SK-N-SH (cell line): ENCODE measurements at places on chromosomes 3 and 15.

- no peak for DNase-seq
These were observed 94.5 kb downstream of the P3H2 start for GRCh38 chr3:190026154-190026553.

DNA sequence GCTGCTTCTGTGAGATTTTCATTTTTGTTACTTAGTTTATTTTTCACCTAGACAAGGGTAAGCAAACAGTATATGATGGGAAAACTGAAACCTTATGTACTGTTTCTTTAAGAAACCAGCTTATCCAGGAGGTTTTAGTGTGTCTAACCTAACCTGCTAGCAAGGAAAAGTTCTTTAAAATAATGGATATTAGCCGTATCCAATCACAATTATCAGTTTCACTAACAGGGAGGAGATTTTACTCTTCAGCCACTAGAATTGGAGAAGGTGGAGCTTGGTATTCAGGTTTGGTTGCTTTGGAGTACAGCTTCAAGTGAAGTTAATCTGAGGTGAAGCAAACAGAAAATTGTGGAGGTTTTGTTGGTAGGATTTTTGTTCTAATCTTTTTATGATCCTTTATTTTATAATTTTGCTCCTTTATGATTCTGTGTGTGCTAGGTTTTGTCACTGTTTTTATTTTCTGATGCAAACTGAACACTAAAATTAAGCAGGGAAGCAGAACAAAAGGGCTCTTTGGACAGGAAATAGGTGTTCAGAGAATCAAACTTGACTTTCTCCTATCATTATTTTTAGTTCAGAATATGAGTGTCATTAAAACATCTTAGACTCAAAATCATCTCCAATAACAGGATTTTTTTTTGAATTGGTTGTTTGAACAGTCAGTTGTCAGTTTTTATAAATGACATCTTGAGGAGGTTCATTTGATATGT, 13.0 kb downstream of the ZFAND6 start:
- peak; percentile 73 for DNase-seq

DNA sequence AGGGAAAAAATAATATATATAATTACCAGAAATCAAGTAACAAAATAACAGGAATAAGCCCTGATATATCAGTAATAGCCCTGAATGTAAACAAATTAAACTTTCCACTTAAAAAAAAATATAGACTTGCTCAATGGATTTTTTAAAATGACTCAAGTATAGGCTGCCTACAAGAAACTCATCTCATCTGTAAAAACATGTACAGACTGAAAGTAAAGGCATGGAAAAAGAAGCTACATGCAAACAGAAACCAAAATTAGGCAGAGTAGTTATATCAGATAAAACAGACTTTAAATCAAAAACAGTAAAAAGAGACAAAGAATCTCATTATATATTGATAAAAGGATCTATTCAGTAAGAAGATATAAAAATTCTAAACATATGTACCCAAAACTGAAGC, 82.4 kb upstream of the STT3B start:
- DNase-seq, result no peak

DNA sequence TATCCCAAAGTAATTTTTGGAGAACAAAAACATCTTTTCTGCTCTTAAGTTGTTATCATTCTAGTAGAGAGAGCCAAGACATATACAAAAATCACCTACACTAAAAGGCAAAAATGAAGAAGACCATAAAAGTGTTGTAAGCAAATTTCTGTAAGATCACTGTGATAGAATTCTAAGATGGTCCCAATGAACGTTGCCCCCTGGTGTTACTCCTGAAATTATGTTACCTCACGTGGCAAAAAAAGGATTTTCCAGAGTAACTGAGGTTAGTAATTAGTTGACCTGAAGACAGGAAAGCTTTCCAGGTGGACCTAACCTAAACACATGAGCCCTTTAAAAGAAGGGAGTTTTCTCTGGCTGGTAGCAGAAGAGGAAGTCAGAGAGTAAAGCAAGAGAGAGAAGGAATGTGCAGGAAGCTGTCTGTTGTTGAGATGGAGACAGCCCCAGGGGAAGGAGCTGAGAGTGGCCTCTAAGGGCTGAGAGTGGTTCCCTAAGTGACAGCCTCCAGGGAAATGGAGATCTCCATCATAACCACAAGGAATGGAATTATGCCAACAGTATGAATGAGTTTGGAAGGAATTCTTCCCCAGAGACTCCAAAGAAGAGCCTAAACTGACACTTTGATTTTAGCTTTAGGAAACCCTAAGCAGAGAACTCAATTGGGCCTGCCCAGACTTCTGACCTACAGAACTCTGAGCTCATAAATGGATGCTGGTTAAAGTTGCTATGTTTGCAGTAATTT, 205.9 kb downstream of the CD47 start:
- no peak for DNase-seq

- DNase-seq, result no peak
These were observed 51.6 kb downstream of the ZBTB38 start for GRCh38 chr3:141419946-141420345.

DNA sequence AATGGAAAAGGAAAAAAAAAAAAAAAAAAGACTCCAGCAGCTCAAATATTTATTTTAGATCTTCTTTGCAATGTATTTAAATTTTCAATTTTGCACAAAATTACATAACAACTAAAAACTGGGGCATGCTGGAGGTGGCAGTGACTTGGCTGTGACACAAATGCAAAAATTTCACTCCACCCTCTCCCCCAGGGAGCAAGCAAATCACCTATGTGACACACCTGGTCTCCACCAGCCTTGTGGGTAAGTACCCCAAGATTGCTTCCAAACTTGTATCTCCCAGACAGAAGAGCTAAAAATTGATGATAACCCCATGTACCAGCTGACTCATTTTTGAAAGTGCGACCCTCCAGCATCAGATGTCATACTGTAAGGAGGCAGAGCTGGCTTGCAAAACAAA, 32.0 kb downstream of the UBE3A start:
- no peak for DNase-seq

DNA sequence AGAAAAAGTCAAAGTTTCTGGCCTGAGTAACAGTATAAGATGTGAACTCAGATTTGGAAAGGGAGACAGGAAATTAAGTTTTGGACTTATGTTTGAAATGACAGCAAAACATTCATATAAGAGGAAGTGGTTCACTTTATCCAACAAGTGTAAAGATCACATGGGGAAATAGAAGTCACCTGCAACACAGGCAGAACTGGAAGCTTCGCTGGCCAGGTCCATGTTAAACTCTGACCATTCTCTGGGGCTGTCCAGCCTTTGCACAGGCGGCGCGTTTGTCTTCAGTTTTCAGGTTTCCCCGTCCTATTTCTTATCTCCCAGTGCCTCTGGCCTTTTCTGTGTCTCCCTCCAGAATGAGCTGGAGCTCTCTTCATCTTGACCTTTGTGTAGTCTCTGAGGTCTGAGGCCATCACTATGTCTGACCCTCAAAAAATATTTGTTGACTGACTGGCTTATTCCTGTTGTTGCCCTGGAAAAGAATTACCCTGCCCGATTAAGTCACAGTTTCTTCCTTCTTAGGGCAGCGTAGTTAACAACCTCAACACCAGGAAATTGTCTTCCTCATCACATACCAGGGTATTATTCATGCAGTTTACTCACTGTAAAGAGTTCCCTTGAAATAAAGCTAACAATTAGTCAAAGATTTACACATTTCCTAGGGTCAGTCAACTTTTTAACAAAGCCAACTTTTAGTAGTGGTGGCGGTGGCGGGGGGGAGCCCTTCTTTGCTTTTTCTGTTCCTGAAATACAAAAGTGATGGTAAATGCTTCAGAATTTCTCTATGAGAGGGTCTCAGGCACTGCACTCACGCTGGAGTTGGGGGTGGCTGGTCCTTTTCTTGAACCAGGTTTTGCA, 959 bp upstream of the RASA2 start:
- no peak for DNase-seq

GRCh38 chr15:82531496-82532382, 8.5 kb downstream of the RPS17 start:
- DNase-seq, result no peak

- DNase-seq, result no peak
These were observed 179.3 kb upstream of the CHRM5 start for GRCh38 chr15:33788906-33789540.

DNA sequence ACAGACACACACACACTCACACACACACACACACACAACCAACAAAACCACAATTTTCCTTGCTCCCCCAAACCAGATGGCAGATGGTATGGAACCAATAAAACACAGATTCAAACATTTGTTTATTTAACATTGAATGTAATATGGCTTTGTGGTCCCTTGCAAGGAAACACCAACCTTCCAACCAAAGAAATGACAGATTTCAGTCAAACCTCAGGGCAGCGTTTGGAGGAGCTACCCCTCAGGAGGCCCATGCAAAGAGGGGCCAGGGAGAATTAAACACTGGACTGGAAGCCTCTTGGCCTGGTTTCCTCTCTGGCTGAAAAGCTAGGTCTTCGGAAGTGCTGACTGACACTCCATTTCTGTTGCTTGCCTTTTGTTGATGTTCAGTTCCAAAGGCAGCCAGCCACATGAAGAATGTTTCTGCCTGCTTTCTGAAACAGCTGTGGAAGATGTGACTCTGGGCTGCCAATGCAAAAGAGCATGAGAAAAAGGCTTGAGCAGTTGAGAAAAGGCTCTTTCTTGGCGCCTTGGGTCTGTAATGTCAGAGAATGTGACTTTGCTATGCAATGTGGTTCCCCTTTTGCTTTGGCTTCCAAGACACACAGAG, 296.1 kb downstream of the RPLP1 start:
- no peak for DNase-seq

- DNase-seq, result peak; percentile 43
These were observed 52.2 kb downstream of the TP53BP1 start for GRCh38 chr15:43440721-43441281.

DNA sequence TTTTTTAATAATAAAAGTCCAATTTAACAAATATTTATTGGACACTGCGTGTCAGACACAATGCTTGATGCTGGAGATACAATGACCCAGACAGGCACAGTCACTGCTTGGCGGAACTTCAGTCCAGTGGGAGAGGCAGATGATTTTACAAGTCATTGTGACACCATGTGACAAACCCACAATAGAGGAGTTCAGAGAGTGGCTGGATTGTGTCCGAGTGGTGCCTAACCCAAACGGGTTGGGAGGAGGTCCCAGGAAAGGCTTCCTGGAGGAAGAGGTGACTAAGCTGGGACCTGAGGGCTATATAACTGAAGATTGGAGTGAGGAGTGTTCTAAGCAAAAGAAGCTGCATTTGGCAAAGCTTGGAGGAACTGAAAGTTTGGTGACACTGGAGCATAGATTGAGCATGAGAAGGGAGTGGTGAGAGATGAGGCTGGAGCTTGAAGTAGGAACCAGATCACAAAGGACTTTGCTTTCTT, 41.4 kb downstream of the CRTC3 start:
- no peak for DNase-seq

DNA sequence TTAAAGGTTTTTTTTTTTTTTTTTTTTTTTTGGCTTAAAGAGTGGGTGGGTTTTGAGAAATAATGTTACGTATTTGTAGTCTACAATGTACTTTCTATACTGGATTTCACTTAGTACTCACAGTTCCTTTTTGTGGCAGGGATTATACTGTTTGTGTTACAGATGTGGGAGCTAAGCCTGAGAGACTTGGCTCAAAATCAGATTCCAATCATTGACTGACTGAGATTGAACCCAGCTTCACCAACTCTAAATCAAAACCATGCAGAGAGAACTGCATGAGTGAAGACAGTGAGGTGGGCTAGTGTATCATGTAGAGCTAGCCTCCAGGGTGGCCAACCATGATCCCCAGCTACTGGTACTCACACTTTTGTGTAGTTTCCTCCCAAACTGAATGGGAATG, 68.0 kb downstream of the TMEM108 start:
- DNase-seq, result no peak

DNA sequence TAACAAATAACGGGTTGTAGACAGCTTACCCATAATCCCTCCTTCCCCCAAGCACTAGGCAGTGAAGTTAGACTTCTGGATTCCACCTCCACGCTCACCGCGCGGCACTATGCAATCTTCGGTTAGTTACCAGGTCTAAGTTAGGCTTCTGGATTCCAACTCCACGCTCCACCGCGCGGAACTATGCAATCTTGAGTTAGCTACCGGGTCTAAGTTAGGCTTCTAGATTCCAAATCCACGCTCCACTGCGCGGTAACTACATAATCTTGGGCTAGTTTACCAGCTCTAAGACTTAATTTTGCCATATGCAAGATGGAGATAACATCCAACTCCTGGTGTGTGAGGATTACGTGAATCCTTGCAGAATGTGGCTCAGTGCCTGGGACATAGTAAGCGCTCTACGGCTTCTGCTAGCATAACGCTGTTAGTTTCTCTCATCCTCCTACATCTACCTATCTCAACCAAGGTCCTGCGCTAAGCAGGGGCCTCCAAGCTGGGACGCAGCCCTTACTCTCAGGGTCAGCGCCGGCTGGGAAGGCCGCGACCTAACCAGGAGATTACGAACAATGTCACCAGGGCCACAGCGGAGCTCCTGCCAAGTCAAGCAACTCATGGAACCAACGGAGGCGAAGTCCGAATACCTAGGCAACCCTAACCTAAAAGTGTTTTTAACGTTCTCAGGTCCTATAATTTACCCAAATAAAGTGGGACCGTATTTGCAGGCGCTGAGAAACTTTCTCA, 497 bp upstream of the RPLP1 start:
- peak; percentile 30 for DNase-seq

GRCh38 chr3:194150252-194150934, 14.4 kb downstream of the HES1 start:
- DNase-seq, result no peak

DNA sequence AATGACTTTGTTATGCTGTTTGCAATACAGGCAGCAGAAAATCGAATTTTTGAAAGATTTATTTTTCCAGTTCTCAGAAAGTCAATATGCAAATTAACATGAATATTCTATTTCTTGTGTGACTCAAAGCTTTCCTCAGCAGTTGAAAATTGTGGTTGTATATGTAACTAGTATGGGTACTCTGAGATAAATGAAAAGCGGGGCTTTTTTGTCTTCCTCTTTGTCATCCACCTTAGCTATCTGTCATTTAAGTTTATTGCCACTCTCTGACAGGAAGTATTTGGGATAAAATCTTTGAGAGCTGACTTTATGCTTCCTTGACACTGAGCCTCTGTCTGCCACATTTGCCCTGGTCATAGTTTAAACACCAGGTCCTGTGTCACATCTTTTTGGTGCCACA, 91.5 kb downstream of the ATG7 start:
- no peak for DNase-seq

DNA sequence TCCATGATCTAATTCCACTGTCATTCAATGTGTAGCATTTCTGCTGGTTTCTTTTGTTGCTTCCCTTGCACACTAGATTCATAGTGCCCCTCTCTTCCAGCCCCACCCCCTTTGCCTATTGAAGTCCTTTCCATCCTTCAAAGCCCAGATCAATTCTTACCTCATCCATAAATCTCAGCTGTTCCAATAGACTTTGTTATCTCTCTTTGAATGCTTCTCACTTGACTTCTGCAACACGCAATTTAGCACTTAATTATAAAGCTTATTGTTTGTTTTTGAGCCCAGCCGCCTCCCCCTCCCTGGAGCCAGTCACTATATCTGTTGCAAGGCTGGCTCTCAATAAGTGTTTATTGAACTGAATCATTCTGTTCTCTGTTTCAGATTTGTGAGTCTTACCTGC, 174.6 kb upstream of the TBL1XR1 start:
- no peak for DNase-seq

- DNase-seq, result no peak
These were observed 28.5 kb downstream of the DNAJC13 start for GRCh38 chr3:132445817-132446216.
